A172 (cell line): ENCODE measurements at places on chromosomes 11 and 22. TPM values are rescaled to one million over a fixed set of nuclear protein-coding genes. Genes with fewer than 3 reads are reported as not detected.

OR4A16 gene
- total RNA-seq: not detected in 2 replicates

CRY2 gene
- total RNA-seq: 7.4 and 8.1 TPM in 2 replicates

GRCh38 chr11:68411501-68411991 lies 49.0 kb upstream of the PPP6R3 start:
- DNase-seq: peak; percentile 19

DNA sequence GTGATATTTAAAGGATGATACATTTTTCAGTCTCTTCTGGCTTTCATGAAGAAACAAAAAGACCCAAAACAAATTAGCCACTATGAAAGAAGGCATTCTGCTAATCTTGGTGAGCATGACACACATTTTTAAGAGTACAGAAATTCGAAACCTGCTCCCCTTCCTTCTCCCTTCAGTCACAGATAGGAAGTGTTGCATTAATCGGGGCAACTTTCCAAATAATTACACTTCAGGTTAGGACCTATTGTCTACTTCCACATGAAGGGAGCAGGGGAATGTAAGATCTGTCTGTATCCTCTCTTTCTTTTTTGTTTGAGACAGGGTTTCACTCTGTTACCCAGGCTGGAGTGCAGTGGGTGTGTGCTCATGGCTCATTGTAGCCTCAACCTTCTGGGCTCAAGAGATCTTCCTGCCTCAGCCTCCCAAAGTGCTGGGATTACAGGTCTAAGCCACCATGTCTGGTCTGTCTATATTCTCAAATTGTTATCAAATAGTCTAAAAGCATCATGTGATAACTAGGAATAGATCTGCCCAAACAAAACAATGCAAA lies 45.8 kb downstream of the NCAM1 start:
- no peak for DNase-seq

- no peak for DNase-seq
Measured at GRCh38 chr11:20453657-20454316, 66.3 kb downstream of the PRMT3 start.

DNA sequence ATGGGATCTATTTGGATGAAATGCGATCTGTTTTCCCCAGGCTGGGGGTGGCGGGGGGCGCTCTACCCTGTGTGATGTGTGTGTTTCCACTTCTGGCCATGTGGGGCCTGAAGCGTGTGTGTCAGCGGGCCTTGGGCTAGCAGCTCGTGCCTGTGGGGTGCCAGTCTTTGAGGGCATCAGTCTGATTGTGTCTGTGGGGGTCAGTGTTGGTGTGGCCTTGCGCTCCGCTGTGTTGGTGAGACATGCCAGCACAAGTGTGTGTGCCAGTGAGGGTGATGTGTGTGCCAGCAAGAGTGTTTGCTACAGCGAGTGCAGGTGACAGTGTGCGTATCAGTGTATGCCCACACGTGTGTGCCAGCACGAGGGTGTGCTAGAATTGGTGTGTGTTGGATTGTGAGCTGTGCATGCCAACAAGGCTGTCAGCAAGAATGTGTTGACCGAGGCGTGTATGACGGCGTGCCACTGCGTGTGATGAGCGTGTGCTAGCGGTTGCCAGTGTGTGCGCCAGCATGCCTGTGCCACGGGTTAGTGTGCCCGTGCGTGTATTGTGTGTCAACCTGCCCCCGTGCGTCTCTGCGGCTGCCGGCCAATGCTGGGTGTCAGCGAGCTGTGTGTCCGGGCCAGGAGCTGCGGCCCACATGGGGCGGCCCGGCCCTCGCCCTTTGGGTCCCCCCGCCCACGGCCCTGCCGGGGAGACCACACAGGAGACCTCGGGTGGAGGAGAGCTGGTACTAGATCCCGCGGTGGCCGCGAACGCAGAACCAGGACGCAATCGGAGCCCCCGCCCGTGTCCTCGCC lies 519 bp downstream of the ARRB1 start:
- no peak for DNase-seq

DNA sequence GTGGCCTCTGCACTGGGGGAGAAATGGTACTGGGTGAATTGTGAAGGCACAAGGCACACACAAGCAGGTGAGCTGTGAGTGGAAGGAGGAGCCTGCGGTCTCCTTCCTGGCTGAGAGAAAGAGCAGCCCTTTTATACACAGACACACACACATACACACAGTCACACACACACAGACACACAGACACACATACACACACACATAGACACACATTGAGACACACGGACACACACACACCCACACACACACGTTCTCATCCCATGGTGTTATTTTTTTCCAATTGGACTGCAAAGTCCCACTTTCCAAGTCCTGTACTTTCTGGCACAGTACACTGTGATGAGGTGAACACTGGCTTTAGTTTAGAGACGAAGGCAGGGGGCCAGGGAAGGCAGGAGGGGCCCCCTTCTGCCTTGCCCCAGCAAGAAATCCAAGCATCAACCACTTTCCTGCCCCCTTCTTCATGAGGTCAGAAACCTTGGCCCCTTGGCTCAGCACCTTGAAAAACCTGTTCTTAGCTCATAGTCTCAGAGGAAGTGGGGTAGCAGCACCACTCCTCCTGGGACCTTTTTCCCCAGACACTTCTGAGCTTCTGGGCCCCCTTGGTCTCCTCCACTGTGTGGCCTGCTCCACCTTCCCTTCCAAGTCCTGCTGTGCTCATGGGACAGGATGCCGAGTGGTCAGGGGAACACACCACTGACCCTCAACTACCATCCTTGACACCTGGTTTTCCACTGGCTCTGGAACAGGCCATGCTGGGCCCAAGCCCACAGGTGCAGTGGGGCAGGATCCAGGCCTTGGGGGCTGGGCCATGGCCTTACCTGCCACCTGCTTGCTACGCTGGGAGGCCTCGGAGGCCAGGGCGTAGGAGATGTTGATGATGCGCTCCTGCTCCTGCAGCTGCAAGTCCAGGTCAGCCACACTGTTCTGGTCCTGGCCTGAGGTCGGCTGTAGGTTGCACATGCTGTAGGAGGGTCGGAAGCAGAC lies 43.8 kb downstream of the C11orf58 start:
- DNase-seq: no peak

- DNase-seq: no peak
Measured at GRCh38 chr11:45347348-45348082, 61.4 kb upstream of the SYT13 start.
